ENCODE measurements at places on chromosomes 5 and 9.
A peak's percentile ranks its signal among the peaks of the same experiment; 100 is the strongest.

GRCh38 chr5:143828710-143829109 is 16.7 kb downstream of the HMHB1 start:
- no peak for DNase-seq

DNA sequence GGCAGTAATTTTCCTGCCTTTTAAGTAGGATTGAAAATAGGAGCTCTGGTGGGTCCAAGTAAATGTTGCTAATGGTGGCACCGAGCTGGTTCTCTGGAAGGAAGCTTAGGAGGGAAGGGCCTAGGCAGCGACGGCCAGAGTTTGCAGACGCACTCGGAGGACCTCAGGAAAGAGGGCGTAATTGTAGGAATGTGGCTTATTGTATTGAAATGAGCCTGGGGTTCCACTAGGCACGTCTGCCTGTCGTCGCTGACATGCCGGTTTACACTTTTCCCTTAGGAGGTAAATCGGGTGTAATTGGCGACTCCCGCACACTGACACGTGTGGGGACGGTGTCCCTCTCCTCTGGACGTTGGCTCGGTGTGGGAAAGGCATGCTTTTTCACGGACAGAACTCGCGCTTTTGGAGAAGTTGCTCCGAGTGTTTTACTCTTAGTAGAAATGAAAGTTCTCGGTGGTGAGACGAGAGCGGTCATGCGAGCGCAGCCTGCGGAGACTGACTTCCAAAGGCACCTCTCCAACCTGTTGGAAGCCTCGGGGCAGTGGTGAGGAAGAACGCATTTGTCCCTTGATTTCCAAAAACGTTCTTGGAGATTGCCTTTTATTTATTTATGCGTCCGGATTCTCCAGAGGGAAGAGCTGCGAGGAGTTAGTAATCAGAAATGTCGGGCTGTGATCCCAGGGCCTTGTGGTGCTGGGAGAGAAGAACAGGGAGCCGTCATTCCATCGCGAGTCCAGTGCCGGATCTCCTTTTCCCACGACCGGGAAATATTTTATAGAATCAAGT is 1.3 kb downstream of the NR4A3 start:
- peak; percentile 26 for DNase-seq

- no peak for DNase-seq
Measured at GRCh38 chr9:73916016-73916673, 581.0 kb upstream of the RORB start.

GRCh38 chr5:174328631-174329299 is 283.3 kb downstream of the NSG2 start:
- no peak for DNase-seq

DNA sequence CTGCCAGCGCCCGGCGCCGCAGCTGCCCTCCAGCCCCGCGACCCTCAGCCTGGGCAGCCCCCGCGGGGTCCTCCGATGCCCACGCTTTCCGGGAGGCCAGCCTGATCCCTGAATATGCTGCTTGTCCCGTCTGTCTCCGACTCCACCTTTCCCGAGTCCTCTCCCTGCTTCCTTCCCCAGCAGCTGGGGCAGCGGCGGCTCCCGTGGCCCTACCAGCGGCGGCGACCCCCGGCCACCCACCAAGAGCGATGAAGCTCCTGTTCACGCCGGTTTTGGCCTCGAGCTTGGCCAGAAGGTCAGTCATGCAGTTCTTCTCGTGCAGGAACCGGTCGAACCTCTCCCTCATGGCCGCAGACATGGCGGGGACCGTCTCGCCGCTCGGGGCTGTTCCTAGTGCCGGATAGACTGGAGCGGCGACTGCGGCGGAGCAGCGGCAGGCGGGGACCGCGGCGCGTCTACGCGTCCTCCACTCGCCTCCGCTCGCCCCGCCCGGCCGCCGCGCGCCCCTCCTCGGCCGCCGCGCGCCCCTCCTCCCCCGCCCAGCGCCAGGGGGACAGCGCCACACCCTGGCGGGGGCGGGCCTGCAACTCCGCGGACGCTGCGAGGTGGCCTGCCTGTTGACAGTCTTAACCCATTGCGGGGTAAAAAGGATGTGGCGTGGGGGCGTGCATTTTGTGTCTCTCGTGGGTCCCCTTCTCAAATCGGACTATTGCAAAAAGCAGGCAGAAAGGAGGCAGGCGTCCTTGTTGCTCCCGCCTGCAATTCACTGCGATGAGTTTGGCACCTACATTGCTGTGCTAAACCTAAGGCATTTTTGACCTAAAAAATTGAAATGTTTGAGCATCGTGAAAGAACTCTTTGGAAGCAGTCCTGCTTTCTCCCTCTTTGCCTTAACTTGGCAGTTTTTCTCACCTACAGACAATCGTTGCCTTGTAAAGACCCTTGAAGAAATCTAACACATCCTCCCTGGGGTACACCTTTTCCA is at the start of gene REEP5:
TSS of gene REEP5 (minus strand) at position 395 of the 985 bp plus-strand sequence. CDS start at position 358, 37 bp downstream.
- DNase-seq = peak; percentile 73

DNA sequence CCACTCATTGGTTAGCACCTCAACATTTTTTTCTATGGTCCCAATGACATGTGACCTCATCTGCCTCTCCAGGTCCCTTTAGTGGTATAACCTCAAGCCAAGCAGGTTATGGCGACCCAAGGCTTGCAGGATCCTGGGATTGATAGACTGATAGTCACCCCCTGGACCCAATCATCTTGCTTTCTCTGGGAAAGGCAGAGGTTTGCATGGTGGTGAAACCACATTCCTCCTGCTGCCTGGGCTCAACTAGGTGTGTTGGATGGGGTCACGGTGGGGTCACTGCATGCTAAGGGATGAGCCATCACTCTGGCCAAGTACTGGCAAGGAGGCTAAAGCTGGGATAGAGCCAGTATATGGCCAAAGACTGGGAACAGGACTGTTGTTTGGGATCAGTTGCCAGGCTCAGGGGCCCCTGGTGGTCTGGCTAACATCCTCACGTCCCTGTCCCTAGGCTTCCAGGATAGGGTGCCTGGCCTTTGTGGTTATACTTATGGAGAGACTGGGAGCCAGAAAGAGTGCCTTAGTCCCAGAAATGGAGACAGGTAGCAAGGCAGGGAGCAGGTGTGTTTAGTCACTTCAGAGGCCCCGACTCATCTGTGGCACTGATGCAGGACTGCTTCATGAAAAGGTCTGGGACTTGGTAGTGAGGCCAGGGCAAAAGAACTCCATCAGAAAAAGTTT is 4.6 kb upstream of the SMIM32 start:
- DNase-seq = no peak

GRCh38 chr9:131642496-131643083 is 97.3 kb downstream of the PRRT1B start:
- DNase-seq = no peak

All from NCI-H1092 treated with DMSO at 0.1 percent for 48 hours (cell line).